Retinal pigment epithelial cell (primary cell): ENCODE measurements at places on chromosomes 1 and 21.

DNA sequence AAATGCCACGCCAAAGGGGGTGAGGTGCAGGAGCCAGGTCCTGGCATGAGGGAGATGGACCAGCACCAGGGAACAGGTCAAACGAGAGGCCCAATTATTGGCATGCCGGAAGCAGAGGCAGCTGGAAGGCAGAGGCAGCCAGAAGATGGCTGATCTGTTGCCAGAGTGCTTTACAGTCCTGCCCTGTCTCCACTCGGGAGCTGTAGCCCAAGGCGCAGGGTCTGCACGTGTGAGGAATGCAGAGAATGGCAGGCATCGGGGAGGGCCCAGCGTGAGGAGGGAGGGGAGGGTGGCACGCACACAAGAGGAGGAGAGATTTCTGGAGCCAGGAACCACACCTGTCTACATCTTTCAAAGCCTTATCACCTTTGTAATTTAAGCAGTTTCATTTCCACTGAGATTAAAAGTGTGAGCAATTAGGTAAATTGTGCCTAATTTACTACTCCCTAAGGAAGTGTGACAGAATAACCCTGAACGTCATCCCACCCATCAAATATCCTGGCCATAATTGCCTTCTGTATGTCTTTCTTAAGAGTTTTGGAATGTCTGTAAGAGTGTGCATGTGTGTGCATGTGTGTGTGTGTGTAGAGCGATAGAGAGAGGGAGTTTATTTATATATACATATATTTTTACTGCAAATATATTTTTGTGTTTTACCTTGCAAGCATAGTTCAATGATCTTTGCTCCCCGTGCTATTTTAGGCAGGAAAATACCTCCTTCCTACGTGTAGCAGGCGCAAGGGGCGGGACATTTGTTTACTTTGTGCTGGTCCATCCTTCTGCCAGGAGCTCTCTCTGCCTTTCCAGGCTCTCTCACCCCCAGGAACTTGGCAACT, 125.5 kb upstream of the SERBP1 start:
- DNase-seq, result no peak

GRCh38 chr1:56056438-56057287, 522.7 kb downstream of the PLPP3 start:
- DNase-seq, result peak; percentile 36

- no peak for DNase-seq
Measured at GRCh38 chr1:214432245-214432644, 119.2 kb downstream of the PTPN14 start.

GRCh38 chr1:9106286-9106685, 22.6 kb downstream of the GPR157 start:
- no peak for DNase-seq

GRCh38 chr1:232952514-232953499, 2.4 kb downstream of the NTPCR start:
- no peak for DNase-seq

GRCh38 chr1:86821956-86822355, 92.0 kb downstream of the SELENOF start:
- no peak for DNase-seq

DNA sequence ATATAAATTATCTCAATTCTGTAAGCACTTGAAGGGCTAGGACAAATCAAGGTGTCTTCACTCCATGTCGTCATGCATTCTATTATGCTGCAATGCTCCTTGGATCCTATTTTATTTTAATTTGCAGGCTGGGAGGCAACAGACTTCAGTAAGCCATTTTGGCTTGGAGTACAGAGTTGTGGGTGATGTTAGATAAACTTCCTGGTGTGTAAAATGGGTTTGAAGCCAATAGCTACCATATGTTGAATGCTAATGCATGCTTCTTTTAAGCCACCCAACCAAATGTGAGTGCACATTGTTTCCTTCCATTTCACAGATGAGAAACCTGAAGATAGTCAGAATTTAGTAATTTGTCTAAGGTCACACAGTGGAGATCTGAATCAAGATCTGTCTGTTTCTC, 482.8 kb downstream of the DISC1 start:
- no peak for DNase-seq

- DNase-seq, result no peak
Measured at GRCh38 chr1:7151978-7152377, 366.7 kb downstream of the CAMTA1 start.

GRCh38 chr1:164363980-164364379, 195.0 kb upstream of the PBX1 start:
- peak; percentile 4 for DNase-seq

- no peak for DNase-seq
Measured at GRCh38 chr1:68301471-68302001, 69.2 kb upstream of the WLS start.

- DNase-seq, result no peak
Measured at GRCh38 chr1:227033880-227034279, 93.8 kb downstream of the COQ8A start.

DNA sequence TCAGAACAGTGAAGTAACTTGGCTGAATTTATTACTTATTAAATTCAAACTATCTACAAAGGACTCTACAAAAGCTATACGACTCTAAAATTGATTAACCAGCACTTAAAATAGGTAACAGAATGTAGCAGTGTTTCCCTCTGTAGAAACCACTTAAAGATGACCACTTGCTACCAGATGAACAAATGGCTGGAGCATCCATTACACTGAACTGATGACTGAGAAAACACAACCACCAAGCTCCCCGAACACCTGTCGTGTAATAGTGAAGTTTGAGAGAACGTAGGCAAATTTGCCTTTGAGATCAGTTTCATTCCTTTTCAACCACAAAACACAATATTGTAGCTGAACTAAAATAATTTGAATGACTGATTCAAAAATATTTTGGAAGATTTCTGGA, 226.7 kb downstream of the KCNT2 start:
- DNase-seq, result no peak

DNA sequence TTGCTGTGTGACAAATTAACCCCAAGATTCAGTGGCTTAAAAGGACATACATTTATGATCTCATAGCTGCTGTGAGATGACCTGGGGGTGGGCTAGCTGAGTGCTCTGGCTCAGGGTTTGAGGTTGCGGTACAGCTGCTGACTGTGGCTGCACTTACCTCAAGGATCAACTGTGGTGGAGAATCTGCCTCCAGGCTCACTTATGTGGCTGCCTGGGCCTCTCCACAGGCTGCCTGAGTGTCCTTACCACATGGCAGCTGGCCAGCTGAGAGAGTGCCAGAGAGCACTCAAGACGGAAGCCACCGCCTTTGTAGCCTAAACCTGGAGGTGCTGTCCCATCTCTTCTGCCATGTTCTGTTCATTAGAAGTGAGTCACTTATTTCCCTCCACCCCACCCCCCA, 5.7 kb downstream of the LRRC71 start:
- DNase-seq, result no peak
